ENCODE measurements at places on chromosomes 6 and 20. TPM values are rescaled to one million over a fixed set of nuclear protein-coding genes. Genes with fewer than 3 reads are reported as not detected.

DNA sequence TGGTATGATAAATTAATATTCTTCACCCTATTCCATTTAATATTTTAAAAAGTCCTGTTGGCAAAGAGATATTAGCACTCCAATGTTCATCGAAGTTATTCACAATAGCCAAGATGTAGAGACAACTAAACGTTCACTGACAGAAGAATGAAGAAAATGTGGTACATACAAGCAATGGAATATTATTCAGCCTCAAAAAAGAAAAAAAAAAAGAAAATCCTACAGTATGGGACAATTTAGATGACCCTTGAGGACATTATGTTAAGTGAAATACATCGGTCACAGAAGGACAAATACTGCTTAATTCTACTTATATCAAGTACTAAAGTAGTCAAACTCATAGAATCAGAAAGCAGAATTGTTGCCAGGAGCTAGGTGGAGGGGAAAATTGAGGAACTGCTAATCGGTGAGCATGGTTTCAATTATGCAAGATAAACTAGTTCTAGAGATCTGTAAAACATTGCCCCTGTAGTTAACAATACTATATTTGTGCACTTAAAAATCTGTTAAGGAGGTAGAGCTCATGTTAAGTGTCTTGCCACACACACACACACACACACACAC, 4.7 kb downstream of the GCLC start:
- DNase-seq, result no peak

Gene GABRR1
- not detected for total RNA-seq

DNA sequence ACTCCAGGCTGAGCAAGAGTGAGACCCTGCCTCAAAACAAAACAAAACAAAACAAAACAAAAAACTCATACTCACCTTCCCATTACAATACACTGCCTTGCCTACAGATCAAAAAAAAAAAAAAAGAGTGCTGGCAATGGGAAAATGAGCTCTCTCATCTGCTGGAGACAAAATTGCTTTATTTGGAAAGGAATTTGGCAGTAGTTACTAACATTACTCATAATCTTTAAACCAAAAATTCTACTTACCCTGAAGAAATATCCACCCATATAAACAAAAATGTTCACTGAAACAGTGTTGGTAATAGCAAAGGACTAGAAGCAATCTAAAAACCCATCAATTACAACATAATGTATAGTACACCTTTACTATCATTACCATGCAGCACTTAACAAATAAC, 120.4 kb downstream of the RNGTT start:
- DNase-seq, result peak; percentile 87

Gene PPP1R11
- 16.8 TPM for total RNA-seq

GRCh38 chr20:46573788-46574584, 23.5 kb upstream of the OCSTAMP start:
- no peak for DNase-seq

DNA sequence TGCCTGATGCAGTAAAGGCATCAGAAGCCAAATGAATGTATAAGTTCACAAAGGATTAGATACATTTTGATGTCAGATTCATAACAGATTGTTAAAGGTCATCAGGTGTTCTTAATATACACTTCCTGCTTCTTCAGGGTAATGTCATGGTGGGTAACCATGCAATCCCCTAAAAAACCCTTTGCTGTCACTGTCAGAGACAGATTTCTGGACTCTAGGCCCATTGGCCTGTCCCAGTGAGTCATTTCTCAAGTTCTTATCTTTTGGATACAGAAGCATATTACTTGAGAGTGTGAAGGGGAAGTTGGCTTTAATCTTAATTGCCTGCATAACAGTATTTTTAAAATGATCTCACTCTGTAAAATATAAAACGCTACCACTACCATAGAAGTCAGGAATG, 895.6 kb upstream of the MAP3K7 start:
- DNase-seq, result peak; percentile 49

Gene FAM184A
- 1.7 TPM for total RNA-seq

Gene CLPSL1
- not detected for total RNA-seq

DNA sequence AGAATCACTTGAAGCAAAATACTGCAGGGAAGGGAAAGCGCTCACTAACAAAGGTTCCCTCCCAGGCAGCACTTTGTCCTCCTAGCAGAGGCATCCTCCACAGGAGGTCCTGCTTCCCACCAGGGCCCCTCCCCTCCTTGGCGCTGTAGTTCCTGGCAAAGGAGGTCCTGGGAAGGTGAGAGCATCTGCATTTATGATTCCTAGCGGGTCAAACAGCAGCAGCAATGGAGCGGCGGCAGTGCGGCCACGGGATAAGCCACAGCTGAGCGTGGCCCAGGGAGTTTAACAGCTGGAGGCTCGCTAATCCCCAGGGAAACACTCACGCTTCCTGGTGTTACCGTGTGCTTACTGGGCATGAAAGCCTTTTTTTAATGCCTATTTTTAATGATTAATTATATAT, 185.8 kb downstream of the TTLL2 start:
- DNase-seq, result no peak

DNA sequence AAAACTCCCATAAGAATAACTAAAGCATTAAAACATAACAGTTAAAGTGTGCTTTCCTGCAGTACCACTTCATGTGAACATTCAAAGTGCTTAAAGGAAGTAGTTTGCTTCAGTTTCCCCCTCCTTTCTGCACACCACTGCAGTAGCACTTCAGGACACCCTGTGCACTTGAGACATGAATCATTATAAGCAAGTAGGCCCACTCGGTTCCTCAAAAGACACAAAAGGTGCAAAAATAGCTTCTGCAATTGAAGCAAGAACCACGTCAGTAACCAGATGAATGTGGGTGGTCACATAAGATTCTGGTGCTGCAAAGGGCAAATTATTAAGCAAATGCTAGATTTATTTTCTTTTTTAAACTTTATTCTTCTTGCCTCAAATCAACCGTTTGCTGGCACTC, 160.6 kb downstream of the HIVEP2 start:
- DNase-seq, result peak; percentile 60

Gene VGLL2
- not detected for total RNA-seq

- no peak for DNase-seq
Observed at GRCh38 chr6:31614684-31615578, at the start of gene AIF1. Gene AIF1 (plus strand): TSS chr6:31615234. CDS start chr6:31615330, 96 bp downstream.

DNA sequence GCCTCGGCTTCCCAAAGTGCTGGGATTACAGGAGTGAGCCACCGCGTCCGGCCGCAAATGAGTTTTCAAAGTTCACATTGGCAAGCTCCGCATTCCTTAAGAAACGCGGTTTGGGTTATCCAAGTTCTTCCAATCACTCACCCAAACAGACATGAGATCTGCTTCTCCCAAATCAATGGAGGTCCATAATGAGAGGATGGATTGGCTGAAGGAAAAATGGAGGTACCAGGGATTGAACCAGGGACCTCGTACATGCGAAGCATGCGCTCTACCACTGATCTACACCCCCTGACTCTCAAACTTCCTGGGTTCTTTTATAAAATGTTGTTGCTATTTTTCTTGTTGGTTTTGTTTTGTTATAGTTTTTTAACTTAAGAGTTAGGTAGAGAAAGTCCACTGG, 170.0 kb downstream of the GPX5 start:
- no peak for DNase-seq

Gene GPR6
- not detected for total RNA-seq

Gene C6orf163
- total RNA-seq, result 1.8 TPM

Gene MSH5
- 2.3 TPM for total RNA-seq

DNA sequence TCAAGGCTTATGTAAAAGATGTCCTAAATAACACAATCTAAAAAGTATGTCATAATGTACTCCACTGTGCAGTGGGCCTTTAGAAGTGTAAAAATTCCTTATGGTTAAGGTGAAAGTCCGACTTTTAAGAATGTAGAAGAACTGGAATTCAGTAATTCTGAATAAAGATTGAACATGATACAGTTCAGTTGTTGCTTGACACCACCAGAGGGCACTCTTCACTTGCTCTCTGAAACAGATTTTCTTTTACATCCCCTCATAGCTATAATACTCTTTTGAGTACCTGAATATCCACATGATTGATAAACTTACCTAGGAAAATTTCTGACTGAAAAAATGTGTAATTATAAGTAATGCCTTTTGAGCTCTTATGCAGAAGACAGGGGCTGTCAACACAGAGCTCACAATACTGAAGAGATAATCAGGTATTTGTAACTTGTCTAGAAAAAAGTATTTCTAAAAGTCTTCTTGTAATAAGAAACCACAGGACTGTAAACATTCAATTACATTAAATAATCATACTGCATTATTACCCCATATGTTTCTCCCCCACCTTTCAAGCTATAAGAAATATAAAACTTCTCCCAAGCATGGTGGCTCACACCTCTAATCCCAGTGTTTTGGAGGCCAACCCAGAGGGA, 92.1 kb downstream of the POPDC3 start:
- peak; percentile 53 for DNase-seq

DNA sequence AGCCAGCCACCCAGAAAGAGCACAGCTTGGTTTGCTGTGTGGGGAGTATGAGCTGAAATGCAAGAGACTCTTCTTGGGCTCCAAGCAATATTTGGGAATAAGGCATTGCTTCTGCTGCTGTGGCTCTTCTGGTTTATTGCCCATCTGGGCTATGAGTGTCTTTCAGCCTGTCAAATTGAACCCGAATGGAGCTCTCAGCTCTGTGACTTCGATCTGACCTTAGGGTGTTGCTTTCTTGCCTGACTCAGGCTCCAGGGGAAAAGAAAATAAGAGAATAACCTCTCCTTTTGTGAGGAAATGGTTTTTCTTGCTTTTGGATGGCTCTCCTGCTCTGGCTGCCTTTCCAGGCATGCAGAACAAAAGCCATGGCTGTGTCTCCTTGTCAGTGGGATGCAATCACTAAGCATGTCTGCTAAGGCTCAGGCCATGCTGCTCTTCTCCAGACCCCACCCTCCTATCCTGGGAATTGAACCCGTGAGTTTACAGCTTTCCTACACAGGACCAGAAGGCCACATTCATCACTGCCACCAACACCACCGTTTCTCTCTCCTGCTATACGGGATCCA, 169.4 kb upstream of the JAG1 start:
- no peak for DNase-seq

DNA sequence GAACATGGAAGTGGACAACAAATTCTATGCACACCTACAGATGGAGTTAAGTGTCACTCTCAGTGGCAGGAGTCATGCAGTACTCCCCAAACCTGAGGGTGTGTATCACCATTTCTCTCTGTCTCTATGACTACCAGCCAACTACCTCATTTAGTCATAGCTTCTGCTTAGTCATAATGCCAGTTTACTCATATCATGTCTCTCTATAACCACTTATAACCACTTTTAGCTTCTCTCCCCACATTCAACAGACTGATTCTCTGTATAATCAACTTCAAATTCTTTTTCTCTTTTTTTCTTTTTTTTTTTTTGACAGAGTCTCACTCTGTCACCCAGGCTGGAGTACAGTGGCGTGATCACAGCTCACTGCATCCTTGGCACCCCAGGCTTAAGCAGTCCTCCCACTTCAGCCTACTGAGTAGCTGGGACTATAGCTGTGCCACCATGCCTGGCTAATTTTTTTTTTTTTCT, 13.8 kb upstream of the GTF3C6 start:
- DNase-seq, result peak; percentile 79
